Stimulated activated CD8-positive, alpha-beta memory T cell treated with anti-CD3 and anti-CD28 coated beads, Interleukin-4, amount 100 ng/mL, for 1 hour (primary cell): ENCODE measurements at places on chromosomes 3 and 15.

- DNase-seq = no peak
Observed at GRCh38 chr3:2262204-2262603, 163.5 kb downstream of the CNTN4 start.

DNA sequence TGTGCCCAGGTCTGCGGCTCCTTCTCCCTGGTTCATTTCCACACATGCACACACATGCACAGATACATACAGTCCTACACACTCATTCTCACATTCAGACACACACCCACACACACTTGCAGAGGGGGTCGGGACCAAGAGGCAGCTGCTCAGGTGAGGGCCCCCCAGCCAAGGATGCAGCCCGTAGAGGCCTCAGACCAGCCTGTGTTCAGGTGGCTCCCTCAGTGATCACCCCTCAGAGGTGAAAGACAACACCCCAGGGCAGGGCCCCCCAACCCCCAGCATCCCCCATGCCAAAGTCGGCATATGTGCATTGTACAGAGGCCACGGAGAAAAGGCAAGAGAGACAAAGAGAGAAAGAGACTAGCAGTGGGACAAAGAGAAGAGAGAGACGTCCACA is 5.9 kb upstream of the CORO2B start:
- no peak for DNase-seq

- DNase-seq = no peak
Observed at GRCh38 chr15:45372041-45372995, 6.0 kb downstream of the GATM start.

- no peak for DNase-seq
Observed at GRCh38 chr3:4543110-4543509, 50.0 kb downstream of the ITPR1 start.

DNA sequence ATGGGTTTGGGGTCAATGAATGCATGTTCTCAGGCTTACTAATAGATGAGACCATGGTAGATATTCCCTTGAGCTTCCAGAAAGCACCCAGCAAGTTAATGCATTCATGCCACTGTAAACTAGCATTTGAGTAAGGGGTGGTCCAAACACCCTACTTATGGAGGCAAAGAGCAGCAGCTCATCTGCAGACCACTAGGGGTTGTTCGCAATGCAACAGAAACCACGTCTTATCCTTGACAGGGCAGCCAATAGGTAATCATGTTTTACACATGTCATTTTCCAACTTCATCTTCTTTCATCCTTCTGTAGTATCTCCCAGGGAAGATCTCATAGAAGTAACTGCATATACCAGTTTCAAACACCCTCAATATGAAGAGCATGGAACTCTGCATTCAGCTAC is 330.2 kb downstream of the RORA start:
- no peak for DNase-seq
